ENCODE measurements at places on chromosomes 3 and 15.

DNA sequence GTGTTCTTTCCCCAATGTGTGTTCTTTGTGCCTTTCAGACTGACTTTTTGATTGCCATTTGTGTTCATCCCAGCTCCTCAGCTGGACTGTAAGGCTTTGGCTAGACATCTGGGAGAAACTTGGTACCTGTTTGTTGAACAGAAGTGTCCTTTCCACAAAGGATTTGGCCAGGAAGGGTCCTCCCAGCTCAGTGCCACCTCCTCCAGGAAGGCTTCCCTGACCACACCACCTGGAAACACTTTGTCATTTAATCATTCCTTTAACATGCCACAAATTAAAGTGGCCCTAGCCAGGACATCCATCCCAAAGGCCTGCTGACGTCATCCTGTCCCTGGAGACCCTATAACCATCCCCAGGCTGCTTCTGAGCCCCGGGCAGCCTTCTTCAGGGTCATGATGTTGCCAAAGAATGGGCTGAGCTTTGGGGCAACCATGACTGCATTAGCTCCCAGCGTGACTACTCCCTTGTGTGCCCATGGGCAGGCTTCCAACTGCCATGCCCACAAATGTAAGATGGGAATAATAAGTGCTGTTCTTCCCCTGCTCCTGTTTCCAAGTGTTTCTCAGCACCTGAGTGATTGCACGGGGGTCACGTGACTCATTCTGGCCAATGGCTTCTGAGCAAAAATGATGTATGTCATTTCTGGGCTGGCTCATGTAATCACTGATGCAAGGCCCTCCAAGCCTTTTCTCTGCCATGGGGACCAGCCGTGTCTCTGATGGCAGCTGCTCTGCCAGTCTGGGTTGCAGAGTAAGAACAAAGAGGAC, 112.5 kb upstream of the SMAD3 start:
- H3K27me3 ChIP-seq: no peaks in the 10 kb centered on the region
- H3K36me3 ChIP-seq: no peaks in the 10 kb centered on the region
- peak; percentile 33 for DNase-seq
- H3K4me3 ChIP-seq: no peak overlapping the region
- peaks cover 25% of the 10 kb centered on the region for H3K4me1 ChIP-seq

DNA sequence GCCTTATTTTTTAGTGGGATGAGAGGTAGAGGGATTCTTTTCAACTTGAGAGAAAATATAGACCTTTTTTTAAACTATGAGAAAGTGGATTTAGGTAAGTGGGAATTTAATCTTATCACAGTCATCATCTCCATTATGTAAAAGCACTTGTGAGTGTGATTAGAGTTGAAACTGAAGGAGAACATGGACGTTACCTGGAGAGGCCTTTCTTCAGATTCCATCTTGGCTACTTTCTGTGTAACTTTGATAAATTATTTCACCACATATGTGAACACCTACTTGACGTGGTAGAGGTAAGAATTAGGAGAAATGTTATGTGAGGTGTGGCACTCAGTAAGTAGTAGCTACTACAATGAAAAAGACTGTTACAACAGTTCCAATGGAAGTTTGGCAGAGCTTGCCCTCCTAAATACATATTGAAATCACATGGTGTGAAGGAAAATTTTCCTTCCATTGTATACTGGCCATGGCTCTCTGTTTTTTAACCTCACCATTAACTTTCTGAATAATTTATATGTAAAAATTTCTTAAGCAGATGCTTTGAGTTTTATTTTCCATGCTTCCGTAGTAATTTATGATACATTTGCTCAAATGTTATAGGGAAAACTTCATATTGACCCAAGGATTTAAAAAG, 193.3 kb downstream of the FNDC3B start:
- peaks cover 58% of the 10 kb centered on the region for H3K36me3 ChIP-seq
- no peak overlapping the region for H3K27ac ChIP-seq
- H3K27me3 ChIP-seq: no peaks in the 10 kb centered on the region

GRCh38 chr3:1942781-1943180, 155.9 kb upstream of the CNTN4 start:
- H3K4me3 ChIP-seq: no peak overlapping the region
- no peak for DNase-seq
- H3K4me1 ChIP-seq: no peaks in the 10 kb centered on the region
- H3K27ac ChIP-seq: no peak overlapping the region
- H3K36me3 ChIP-seq: no peaks in the 10 kb centered on the region
- H3K27me3 ChIP-seq: no peaks in the 10 kb centered on the region

DNA sequence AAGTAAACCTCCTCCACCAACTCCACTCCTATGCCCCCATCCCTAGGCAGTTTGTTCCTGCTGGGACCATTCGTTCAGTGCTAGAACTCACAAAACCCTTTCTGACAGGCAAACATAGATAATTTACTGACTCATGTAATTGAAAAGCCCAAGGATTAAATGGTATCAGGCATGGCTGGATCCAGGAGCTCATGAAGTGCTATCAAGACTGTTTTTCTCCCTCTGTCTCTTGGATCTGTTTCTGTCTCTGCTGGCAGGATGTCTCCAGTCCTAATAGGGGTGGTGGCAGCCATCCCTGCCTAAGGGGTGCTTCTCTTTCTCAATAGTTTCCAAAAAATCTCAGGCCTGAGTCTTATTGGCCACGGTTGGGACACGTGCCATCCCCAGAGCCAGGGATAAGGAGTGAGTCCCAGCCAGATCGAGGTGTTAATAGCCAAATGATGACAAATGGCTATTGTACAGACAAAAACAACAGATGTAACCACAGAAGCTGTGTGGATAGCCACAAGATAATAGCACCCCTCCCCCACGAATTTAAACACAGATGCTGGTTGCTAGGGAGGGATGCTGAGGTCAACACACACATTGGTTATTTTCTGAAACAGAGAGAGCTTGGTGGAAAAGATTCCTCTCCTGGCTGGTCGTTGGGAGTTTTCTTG, 168.6 kb downstream of the SHQ1 start:
- H3K36me3 ChIP-seq: no peaks in the 10 kb centered on the region
- no peak for DNase-seq
- H3K4me3 ChIP-seq: no peak overlapping the region
- H3K27ac ChIP-seq: no peak overlapping the region

DNA sequence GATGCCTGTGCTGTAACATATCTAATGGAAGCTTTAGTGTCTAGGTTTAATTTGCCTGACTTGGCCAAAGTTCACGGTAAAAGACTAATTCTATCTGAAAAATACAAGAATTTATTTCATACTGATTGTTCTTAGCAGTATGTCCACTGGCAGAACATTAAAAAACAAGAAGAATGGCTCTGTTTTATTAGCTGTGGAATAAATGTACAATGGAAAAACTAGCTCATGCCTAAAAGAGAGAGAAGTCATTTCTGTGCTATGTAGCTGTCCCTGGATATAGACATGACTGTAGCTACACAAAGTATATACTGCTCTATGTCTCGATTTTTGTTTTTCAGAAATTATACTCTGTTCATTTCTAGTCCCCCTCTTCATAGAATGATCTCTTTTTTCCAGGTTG, 13.9 kb upstream of the VGLL3 start:
- no peaks in the 10 kb centered on the region for H3K36me3 ChIP-seq
- H3K27ac ChIP-seq: no peak overlapping the region
- H3K4me3 ChIP-seq: no peak overlapping the region
- H3K27me3 ChIP-seq: no peaks in the 10 kb centered on the region
- no peak for DNase-seq
- H3K4me1 ChIP-seq: no peaks in the 10 kb centered on the region

GRCh38 chr3:172280406-172281051, 167.7 kb downstream of the GHSR start:
- no peaks in the 10 kb centered on the region for H3K27me3 ChIP-seq
- H3K36me3 ChIP-seq: peaks cover 26% of the 10 kb centered on the region
- no peak for DNase-seq
- H3K4me1 ChIP-seq: peaks cover 36% of the 10 kb centered on the region
- H3K27ac ChIP-seq: peak overlapping the region; percentile 16

Measured in RWPE2 (cell line).